ENCODE measurements at places on chromosomes 1 and 21.

GRCh38 chr1:187390215-187390818 lies 561.6 kb downstream of the PLA2G4A start:
- DNase-seq = no peak

DNA sequence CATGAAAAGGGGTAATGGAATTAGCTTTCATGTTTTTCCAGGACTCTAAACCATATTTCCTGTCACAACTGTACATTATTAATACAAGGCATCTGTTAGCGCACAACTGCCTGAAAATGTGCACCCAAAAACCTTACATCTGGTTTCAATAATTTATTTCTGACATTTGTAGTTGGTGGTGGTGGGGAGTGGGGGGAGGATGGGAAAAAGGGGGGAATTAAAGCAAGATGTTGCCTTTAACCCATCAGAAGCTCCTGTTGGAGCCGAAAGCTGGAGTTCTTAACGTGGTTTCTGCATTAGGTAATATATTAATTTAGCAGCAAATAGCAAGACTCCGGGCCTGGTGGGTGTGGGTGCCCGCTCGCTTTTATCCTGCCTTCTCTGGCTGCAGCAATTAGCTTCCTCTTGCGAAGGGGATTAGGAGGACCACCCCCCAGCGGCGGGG lies 36.9 kb upstream of the HHAT start:
- DNase-seq = no peak

GRCh38 chr1:206769304-206769731 lies 1.3 kb upstream of the IL19 start:
- DNase-seq = no peak

- DNase-seq = no peak
These were observed 26.2 kb upstream of the LYST start for GRCh38 chr1:235892734-235893413.

DNA sequence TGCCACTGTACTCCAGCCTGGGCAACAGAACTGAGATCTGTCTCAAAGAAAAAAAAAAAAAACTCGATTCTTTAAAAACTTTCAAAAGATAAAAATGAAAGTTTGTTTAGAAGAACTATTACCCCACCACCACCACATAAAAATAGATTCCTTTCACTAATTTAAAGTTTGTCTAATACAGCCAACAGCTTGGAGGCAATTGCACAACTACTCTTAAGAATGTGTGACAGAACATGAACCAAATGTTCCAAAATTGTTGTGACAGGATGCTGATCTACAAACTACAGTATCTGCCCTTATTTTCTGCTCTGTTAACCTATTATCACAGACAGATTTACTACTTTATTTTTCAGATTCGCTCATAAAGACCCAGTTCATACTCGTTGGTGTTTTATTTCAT lies 5.5 kb upstream of the TGFBR3 start:
- DNase-seq = no peak

DNA sequence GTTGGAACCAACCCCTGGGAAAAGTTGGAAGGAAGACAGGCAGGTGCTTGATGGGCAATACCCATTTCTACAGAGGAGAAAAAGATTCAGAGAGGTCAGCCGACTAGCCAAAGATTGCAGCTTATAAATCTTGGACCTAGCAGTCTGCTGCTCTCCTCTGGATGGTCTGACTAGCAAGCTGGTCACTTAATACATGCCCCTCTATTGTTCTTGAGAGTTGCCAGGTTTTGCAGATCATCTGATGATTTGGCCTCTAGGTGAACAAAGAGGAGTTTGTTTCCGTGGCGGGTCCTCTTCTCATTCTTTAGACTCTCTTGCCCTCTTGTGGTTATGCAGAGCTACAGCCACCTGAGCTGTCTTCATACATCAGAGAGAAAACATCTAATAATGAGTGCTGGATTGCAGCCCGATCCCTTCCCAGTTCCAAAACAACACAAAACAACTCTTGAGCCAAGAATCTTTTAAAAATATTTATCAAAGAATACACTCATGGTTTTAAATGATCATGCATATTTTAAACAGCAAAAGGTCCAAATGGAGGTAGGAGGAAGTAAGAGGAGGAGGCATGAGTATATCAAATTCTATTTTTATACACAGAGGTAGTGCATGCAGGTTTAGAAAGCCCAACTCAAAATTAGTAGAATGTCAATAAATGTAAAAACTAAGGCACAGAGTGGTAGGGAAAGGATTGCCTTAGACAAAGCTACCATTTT lies 115.7 kb downstream of the SLC30A10 start:
- DNase-seq = no peak

- no peak for DNase-seq
These were observed 11.5 kb upstream of the IFI16 start for GRCh38 chr1:158998037-158998780.

DNA sequence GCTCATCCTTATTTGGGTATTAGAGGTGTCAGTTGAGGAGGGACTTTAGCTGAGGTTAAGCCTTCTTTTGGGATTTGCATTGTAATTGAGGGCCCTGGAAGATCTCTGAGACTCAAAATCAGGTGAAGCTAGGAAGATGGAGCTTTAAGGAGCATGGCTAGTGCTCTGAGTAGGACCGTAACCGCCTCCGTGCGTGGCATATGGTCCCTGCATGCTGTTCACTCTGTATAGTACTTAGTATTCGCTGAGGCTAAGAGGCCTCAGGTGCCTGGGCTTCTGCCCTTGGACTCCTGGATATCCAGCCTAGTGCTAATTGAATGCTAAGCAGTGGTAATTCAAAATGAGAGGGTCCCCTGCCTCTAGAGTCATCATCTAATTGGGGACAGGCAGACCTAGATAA lies 22.5 kb downstream of the NSUN4 start:
- no peak for DNase-seq

DNA sequence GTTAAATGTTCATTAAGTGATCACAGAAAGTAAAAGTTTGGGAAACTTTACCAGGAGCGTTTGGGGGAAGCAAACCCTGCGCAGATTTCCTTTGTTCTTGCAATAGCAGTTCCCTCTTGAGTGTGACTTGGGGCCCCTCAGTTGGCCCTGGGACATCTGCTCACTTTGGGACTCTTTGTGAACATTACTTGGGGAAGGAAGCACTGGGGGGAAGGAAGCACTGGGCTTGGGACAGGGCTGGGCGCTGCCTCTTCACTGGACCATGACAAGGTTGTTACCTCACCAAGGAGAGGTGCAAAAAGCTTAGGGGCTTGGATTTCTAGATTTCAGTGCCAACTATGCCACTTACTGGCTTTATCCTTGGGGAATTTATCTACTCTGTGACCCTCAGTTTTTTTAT lies 63.5 kb downstream of the ETS2 start:
- DNase-seq = no peak

GRCh38 chr1:46618754-46619415 lies 2.3 kb upstream of the MOB3C start:
- DNase-seq = no peak

DNA sequence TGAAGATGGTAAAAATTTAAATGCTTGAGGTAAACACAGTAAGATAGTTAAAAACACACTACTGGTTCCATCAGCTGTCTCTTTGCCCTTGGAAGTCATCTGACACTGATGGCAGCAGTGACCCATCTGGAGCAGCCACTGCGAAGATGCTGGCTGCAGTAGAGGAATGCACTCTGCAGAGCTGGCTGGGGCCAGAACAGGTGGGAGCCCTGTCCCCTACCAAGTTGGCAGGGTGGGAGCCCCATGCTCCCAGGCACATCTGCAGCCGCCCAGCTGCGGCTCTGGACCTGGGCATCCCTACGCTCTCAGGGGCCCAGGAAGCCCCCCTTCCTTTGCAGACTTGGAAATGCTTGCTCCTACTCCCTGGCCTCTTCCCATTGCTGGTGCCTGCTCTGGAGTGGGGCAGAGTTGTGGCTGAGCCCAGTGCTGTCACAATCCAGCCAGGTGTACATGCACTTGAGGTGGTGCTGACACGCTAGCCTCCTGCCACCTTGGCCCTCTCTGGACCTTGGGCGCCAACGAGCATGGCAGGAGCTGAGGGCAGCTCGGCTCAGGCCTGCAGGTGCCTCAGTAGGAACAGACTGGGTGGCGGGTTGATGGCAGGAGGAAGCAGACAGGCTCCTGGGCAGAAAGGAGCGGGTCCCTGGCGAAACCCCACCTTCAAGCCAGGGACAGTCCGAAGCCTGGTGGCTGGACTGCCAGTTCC lies 227.0 kb downstream of the FGGY start:
- DNase-seq = no peak

DNA sequence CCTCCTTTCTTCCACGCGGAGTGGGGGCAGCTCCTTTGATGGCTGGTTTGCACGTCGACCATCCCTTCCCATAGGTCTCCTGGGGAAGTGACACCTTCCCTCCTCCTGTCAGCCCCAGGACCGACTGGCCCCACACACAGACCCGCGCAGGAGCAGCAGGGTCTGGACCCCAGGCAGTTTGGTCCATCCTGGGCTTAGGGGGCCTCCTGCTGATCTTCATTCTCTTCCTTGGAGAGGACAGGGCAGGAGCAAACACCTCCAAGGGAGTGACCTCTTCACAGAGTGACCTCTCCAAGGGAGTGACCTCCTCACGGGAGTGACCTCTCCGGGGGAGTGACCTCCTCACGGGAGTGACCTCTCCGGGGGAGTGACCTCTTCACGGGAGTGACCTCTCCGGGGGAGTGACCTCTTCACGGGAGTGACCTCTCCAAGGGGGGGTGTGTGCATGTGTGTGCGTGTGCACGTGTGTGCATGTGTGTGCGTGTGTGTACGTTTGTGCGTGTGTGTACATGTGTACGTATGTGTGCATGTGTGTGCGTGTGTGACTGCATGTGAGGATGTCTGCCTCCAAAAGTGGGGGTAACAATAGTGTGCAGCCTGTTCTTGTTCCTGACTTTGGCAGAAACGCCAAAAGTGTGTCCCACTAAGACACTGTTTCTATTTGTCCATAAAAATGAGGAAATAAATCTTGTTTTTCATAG lies 29.8 kb downstream of the COL6A1 start:
- no peak for DNase-seq
